ENCODE measurements at places on chromosomes 7 and 10. TPM values are rescaled to one million over a fixed set of nuclear protein-coding genes. Genes with fewer than 3 reads are reported as not detected.

Gene C10orf143
- total RNA-seq = 3.5 TPM

Gene TUBAL3
- 1.3 TPM for total RNA-seq

Gene MYL7
- 0.57 TPM for total RNA-seq

Gene MMRN2
- total RNA-seq = 6.8 TPM

Gene CCDC3
- 17.3 TPM for total RNA-seq

Gene FOXI2
- 0.05 TPM for total RNA-seq

Gene HOXA9
- total RNA-seq = 1.5 TPM

Gene HACD1
- total RNA-seq = 7.3 TPM

Gene WASL
- total RNA-seq = 3.6 TPM

Gene MMD2
- not detected for total RNA-seq

Gene ANKRD1
- total RNA-seq = 2.0 TPM

Gene GPR26
- total RNA-seq = 0.09 TPM

Gene LIPK
- 0.33 TPM for total RNA-seq

Gene ZMIZ1
- total RNA-seq = 7.4 TPM

Gene BTBD16
- total RNA-seq = 0.14 TPM

Gene OR2A1
- under 0.01 TPM for total RNA-seq

Gene CPSF4
- 19.0 TPM for total RNA-seq

Gene MUC3A
- 1.4 TPM for total RNA-seq

Gene WEE2
- total RNA-seq = 0.05 TPM

Gene H2BK1
- total RNA-seq = not detected

Gene C7orf57
- 0.05 TPM for total RNA-seq

Gene AASS
- 2.5 TPM for total RNA-seq

Gene TUBB8
- 0.05 TPM for total RNA-seq

Gene CNTNAP2
- total RNA-seq = 10.3 TPM

Gene IDI2
- not detected for total RNA-seq

Gene WNT8B
- total RNA-seq = 0.14 TPM

Gene LRRC17
- total RNA-seq = 27.8 TPM

Gene CHST15
- total RNA-seq = 12.4 TPM
